ENCODE measurements at places on chromosomes 1 and 21.
A peak's percentile ranks its signal among the peaks of the same experiment; 100 is the strongest.

- no peak for DNase-seq
Observed at GRCh38 chr1:229380536-229381160, 37.8 kb upstream of the CCSAP start.

DNA sequence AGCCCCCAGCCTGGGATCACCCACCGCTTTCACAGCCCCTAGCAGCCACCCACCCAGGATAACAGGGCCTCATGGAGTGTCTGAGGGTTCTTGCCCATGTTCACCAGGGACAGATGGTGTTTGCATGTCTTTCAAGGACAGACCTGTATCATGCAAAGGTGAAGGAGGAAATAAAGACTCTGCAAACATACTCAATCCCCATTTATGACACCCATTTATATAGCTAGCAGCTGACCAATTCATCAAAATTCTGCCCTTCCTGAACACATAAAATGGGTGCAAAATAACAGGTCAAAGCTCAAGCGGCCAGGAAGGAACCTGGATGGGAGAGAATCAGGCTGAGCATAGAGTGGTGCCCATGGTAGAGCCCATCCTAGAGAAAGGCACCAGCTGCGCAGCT is 32.8 kb upstream of the LYPD8 start:
- DNase-seq: no peak

- no peak for DNase-seq
Observed at GRCh38 chr1:55815745-55816455, 600.7 kb upstream of the USP24 start.

DNA sequence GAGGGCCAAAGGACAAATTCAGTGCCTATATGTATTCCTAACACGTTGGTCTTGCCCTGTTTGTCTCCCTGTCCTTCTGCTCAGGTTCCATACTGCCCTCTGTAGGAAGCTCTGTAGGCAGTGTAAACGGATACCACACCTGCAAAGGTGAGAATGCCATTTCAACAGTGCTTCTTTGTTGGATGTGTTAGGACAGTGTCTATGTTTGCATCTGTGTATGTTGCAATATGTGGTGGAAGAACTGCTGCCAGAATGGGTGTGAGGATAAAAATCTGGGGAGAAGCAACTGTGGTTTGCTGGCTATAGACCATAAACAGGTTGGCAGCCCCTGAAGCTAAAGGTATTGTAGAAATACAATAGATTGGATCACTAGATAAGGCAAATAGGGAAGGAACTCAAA is 113.1 kb upstream of the BMP8A start:
- no peak for DNase-seq

DNA sequence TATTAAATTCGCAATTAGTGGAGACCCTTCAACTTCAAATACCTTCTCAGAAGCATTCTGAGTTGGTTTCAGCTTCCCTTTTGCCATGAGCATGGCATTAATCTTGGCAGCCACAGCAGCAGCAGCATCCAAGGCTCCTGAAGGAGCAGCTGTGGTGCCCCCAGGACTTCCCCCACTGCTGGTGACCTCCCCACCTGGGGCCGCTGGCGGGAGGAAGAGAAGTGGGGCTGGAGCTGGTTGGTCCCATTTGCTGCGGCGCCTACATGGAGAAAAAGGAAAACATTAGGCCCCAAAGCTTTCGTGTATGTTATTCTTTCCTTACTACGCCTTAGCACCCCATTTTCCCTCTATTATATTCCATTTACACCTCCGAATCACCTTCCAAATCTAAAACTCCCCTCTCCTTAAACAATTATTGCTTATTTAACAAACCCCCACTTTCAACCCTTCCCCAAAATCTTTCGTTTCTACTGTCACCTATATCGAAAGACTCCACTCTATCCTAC is 569 bp downstream of the KHDC4 start:
- DNase-seq: peak; percentile 30

- peak; percentile 61 for DNase-seq
Observed at GRCh38 chr21:31781737-31782136, 49.8 kb upstream of the SCAF4 start.

- DNase-seq: no peak
Observed at GRCh38 chr1:178267646-178268094, 173.8 kb downstream of the RASAL2 start.

DNA sequence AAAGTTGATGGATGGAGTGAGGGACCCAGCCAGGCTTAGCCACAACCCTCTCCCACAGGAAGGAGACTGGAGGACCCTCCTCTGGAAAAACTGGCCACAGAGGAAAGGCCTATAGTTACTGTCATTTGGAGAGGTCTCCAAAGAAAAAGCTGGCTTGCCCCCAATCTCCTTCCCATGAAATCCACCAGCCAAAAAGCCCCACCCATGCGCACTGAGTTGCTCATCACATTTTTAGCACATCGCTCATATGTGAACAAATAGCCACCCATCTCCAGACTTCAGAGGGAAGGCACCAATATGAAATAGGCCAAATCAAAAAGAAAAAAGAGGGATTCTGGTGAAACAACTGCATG is 36.9 kb upstream of the QSOX1 start:
- no peak for DNase-seq

DNA sequence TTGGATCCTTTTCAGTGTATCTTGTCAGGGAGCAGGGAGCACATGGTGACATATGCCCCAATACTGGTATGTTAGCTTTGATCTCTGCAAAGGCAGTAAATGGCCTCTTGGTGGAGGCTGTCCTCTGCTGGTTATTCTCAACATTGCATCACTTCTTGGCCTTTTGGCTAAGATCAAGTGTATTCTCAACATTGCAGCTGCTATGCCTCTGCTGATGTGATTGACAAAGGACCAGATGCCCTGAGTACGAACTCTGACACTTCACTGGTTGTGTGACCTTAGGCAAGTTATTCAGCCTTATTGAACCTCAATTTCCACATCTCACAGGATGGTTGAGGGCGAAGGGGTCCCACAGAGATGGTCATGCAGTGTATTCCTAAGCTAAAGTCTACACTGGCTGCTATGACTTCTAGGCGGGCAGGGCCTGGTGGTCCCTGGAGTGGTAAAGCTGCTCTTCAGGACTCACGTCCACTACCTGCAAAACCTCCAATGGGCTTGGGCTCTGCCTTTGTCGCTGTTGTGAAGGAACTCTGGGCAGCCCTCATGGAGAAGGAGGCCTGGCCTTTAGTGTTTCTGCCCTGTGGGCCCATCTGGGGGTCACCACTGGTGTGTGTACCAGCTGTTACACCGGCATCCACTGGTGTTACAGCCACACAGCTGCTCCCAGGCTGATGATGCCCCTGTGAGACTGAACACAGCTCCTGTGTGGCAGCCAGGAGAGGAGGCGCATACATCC is 64.8 kb downstream of the DNTTIP2 start:
- peak; percentile 60 for DNase-seq

Measured in adrenal gland (tissue), 19 donors.